ENCODE measurements at places on chromosomes 7 and 10.

DNA sequence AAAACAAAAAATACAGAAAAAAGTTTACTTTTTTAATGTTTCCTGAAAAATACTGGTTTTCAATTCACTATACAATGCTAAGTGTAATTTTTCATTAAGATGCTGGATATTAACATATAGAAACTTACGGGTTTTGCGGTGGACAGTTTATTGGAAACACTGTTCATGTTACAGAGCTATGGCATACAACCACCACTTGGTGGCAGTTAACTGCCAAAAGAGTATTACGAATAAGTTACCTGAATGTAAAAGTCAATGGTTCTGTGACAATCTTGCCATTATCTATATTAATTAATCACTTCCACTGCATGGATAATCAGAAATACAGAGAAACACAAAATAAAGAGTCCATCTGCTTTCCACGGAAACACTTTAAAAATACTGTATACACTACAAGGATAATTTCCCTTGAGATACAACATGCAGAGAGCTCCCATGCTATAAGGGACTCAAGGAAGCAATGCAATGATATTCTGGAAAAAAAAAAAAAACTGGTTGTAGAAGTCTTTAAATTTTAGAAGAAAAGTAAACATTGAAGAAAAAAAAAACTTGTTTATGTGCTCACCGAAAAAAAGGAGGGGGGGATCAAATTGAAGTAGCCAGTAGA lies 97.0 kb downstream of the TPK1 start:
- DNase-seq, result peak; percentile 11

- no peak for DNase-seq
Observed at GRCh38 chr7:124879103-124879502, 50.5 kb downstream of the POT1 start.

- no peak for DNase-seq
Observed at GRCh38 chr10:129693382-129693781, 226.3 kb downstream of the MGMT start.

GRCh38 chr7:158384746-158385145 lies 202.9 kb downstream of the PTPRN2 start:
- DNase-seq, result no peak

DNA sequence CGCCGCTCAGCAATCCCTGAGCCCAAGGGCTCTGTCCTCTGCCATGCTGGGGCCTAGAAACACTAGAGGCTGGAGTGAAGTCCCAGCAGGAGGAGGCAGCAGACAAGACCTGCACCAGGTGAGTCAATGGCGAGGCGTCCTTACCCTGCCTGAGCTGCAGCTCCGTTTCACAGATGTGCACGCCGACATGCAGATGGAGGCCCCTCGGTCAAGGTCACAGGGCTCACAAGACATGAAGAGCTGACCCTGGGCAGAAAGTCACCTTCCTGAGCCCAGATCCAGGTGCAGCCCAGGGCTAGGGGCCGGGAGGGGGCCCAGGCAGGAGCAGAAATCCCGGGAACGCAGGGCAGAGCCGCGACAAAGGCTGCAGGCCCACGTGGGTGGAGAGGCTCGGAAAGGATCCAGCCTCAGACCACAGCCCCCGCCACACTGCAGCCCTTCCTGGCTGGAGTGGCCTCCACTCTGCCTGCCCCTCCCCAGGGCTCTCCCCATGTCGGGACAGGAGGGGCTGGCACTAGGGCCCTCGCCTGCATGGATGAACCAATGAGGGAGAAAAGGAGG lies 23.8 kb downstream of the PDGFA start:
- DNase-seq, result no peak

- no peak for DNase-seq
Observed at GRCh38 chr10:110355141-110355831, 50.6 kb upstream of the SMNDC1 start.

DNA sequence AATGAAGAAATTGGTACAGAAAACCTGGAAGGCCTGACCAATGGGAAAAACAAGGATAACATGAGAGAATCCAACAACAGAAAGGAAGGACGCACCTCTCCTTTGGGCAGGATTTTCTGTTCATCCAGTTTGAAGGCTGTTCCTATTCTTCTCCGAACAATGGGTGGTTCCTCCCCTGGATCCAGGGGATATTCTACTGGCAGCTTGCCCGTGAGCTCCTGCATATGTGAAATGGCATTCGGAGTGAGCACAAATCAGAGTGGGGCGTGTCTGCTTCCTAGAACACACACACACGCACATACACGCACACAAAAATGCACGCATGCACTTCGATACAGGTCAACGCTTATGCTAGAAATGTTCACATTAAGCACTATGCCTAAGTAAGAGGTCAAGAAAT lies 83.5 kb downstream of the PRPF18 start:
- DNase-seq, result no peak

DNA sequence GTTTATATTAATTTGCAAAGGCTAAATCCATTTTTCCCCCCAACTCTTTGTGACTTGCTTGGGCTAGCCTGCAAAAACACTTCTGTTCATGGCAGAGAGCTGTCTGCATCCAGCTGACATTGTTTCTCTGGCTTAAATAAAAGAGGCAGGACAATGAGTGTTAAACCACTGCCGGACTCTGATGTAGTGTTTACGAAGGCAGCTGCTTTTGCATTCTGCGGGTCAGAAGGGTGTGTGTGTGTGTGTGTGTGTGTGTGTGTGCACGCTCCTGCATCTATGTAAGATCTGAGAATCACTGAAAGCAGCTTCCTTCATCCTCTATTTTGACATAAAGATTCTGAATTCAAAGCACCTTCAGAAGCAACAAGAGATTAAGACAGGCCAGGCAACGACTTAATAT lies 28.3 kb downstream of the NRP1 start:
- DNase-seq, result no peak

- DNase-seq, result no peak
Observed at GRCh38 chr10:76882245-76882644, 755.4 kb downstream of the KCNMA1 start.

- DNase-seq, result no peak
Observed at GRCh38 chr7:4189131-4189570, 492.9 kb upstream of the FOXK1 start.

- DNase-seq, result no peak
Observed at GRCh38 chr7:134554417-134554966, 5.6 kb downstream of the AKR1B15 start.

DNA sequence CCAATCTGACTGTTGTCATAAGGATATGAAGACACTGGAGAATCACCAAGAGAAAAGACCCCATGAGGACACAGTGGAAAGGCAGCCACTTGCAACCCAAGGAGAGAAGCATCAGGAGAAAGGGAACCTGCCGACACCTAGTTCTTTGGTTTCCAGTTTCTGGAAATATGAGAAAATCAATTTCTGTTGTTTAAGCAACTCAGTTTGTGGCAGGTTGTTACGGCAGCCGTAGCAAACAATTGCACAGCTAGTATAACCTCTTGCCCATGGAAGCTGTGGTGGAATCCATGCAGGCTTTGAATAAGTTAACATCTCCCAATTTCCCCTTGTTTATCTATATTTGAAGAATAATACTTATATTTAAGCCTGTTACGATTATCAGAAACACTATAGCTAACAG lies 1103.0 kb upstream of the PHF14 start:
- no peak for DNase-seq

GRCh38 chr7:30465811-30466180 lies 12.8 kb downstream of the NOD1 start:
- no peak for DNase-seq

DNA sequence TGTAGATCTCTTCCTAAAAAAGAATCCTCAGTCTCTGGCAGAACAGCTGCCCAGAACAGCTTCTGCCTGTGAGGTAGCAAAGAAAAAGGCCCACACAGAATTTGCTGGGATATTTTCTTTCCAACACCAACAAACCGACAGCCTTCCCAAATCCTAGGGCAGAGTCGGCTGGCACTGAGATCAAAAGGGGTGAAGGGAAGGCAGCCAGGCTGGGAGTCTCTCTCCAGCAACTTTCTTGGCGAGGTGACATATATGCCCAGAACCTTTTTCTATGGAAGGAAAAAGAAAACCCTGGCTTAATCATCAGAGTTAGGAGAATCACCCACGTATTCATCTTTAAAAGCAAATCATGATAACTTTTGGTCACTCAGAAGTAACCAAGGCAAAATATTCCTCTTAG lies 279.6 kb downstream of the DNAJB6 start:
- DNase-seq, result no peak

DNA sequence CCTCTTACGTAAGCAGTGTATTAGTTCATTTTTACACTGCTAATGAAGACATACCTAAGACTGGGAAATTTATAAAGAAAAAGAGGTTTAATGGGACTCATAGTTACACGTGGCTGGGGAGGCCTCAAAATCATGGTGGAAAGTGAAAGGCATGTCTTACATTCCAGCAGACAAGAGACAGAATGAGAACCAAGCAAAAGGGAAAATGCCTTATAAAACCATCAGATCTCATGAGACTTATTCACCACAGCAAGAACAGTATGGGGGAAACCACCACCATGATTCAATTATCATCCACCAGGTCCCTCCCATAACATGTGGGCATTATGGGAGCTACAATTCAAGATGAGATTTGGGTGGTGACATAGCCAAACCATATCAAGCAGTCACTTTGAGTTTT lies 126.3 kb upstream of the CXCL12 start:
- DNase-seq, result no peak

DNA sequence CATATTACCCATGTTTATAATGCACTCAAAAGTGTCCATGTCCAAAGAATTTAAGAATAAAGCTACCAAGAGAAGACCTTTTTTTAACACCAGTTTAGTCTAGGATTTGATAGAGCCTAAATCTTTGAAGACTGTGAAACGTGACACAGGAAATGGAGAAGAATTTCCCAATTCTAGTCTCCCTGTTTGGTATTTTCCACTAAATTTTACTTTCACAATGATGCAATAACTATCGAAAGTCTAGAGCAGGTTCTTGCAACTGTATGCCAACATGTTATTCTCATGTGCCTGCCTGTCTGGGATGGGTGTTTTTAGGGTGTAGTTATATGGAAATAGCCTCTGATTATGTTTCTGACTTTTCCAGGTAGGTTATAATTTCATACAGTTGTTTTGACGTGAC lies 6.9 kb upstream of the MXI1 start:
- no peak for DNase-seq

GRCh38 chr10:92125144-92125543 lies 165.7 kb downstream of the CPEB3 start:
- no peak for DNase-seq

DNA sequence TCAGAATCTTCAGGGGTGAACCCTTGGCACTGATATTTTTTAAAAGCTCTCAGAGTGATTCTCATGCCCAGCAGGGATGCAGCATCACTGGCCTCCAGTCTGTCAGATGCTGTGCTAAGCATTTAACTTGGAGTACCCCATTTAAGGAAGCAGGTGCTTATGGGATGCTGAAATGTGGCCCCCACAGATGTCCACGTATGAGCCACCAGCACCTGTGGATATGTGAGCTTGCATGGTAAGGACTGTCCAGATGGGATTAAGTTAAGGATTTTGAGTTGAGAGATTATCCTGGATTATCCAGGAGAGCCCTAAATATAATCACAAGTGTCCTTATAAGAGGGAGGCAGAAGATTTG lies 17.7 kb downstream of the CHST3 start:
- no peak for DNase-seq

DNA sequence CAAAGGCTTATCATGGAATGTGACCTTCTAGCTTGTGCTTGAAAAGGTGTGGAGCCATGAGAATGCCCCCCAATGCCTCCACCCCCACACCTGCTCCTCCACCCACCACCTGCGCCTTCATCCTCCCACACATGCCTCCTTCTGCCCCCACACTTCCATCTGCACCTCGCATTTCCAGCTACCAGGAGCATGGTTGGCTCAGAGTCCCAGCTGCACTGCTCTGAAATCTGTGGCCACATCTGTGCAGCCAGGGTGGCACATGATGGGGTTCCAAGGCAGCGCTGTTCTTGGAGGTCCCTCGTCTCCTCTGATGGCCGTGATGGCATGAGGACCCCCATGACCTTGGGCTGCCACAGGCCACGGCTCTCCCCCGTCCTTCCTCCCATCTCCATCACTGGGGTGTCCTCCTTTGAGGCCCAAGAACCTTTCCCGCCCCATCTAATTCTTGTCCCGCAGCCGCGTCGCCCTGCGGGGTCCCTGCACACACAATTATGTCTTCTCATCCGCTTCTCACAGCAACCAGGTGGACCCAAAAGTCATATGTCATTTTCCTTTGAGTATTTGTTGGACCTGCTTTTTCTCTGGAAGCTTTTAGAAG lies 40.6 kb upstream of the CNPY1 start:
- no peak for DNase-seq

DNA sequence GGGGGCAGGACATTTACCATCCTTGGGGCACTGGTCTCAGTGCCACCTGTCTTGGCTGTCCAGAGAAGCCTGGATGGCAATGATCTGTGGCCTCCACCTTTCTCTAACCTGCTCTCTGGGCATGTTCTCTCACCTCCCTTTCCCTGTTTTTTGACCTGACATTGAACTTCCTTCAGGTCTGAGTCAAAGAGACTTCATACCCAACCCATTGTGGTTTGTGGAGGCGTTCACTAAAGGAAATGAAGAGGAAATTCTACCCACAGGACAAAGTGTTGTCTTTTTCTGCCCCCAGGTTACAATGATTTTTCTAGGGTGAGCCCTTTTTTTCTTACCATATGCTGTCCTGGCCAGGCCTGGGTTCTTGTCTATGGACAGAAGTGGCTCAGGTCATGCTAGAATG lies 76.6 kb downstream of the CYP26A1 start:
- DNase-seq, result no peak

DNA sequence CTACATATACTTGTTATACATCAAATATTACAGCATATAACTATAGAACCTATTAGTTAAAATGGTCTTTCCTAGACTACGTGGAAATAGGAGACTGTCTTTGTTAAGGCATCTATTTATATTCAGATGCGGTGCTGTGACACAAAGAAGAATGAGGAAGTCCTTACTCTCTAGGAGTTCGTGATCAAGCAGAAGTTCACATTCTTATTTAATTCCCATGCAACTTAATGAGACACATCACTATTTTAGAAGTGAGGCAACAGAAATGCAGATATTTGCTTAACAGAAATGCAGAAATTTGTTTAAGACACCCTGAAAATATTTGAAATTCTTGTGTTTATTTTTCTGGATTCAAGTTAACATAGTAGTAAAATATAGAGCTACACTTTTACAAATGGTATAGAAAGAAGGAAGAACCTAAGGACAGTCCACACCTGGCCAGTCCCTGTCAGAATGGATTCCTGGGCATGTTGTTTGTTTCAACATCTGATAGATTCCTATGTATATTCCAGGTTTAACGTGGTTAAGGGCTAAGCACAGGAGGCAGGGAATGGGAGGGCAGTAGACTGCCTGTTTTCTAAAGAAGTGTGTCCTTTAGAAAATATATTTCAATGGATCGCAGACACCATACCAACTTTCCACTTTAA lies 70.6 kb upstream of the NXPH1 start:
- no peak for DNase-seq

- no peak for DNase-seq
Observed at GRCh38 chr7:29281782-29282541, 87.4 kb downstream of the CHN2 start.

DNA sequence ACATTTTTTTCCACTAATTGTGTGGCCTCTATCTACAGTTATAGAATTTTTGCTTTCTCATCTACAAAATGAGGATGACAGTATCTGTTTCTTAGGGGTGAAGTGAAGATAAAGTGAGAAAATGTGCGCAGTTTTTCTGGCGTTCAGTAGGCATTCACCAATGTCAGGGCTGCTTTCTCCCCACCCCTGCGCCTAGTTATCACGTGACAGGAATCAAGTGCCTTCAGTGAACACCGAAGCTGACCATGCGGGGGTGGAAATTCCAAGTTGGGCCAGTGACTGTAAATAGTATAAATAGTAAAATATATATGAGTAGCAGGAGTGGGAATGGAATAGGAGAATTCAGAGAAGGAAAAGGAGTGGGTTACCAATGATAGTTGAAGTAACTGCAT lies 77.4 kb downstream of the TAF3 start:
- no peak for DNase-seq
